CD4-positive, alpha-beta T cell (primary cell): ENCODE measurements at places on chromosomes 6 and 20.

- no peak for DNase-seq
Measured at GRCh38 chr6:161406646-161407045, 132.8 kb upstream of the AGPAT4 start.

DNA sequence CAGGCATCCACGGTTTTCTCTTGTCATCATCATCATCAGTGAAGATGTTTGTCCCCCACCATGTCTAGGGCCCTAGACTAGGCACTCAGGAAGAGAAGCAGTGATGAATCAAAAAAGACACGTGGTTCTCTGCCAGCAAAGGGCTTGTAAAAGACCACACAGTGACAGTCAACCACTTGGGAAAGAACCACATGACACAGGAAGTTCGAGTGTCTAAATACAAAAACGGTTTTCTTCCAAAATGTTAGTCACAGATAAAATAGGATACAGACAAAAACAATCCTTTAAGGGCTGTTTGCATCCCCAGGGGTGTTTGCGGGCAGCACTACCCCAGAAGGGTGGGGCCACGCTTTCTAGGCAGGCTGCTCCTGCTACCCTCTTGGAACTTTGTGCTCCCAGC, 356.8 kb upstream of the AGPAT4 start:
- DNase-seq: no peak

- no peak for DNase-seq
Measured at GRCh38 chr6:43189776-43190304, 7.8 kb downstream of the CUL9 start.

DNA sequence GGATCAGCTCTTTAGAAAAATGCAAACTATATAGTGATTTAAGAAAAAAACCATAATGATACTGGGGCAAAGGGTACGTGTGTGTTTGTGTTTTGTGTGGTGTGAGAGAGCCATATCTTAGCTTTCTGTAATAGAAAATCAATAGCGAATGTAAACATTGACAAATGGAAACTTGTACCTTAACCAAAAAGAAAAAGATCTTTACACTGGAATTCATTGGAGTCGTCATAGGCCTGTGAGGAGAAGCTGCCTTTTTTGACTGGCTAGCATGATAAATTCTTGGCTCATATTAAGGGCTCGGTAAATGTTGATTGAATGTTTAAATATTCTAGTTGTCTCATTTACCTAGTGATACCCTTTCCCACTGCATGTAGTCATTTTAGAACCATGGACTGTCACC, 161.8 kb upstream of the ASCC3 start:
- no peak for DNase-seq
